Activated T-cell treated with anti-CD3 and anti-CD28 coated beads, Interleukin-2, amount 50 U/mL, for 1 hour (primary cell): ENCODE measurements at places on chromosomes 6 and 20.
A peak's percentile ranks its signal among the peaks of the same experiment; 100 is the strongest.

GRCh38 chr6:161152907-161153662 lies 120.8 kb downstream of the AGPAT4 start:
- peak; percentile 34 for DNase-seq

GRCh38 chr20:50399917-50400704 lies 110.1 kb upstream of the PTPN1 start:
- DNase-seq = no peak

- no peak for DNase-seq
Observed at GRCh38 chr6:46281110-46281509, 110.3 kb upstream of the ENPP5 start.

GRCh38 chr20:37349517-37350491 lies 3.9 kb downstream of the SRC start:
- DNase-seq = no peak

DNA sequence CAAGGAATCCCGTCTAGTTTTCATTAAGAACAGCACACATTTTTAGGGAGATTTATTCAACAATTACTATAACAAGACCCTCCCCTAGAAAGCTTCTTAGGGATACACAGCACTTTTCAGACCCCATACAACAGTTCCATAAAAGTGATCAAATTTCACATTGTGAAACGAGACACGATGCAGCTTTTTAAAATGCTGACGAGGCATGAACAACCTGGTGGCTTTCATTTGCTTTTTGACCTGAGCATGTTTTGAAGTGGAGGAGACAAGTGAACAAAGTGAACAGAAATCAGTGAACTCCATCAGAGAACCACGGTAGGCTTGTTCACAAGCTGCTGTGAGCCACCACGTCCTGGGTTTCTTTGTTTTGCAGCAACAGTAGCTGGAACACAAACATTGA lies 112.2 kb downstream of the PCSK2 start:
- DNase-seq = no peak

DNA sequence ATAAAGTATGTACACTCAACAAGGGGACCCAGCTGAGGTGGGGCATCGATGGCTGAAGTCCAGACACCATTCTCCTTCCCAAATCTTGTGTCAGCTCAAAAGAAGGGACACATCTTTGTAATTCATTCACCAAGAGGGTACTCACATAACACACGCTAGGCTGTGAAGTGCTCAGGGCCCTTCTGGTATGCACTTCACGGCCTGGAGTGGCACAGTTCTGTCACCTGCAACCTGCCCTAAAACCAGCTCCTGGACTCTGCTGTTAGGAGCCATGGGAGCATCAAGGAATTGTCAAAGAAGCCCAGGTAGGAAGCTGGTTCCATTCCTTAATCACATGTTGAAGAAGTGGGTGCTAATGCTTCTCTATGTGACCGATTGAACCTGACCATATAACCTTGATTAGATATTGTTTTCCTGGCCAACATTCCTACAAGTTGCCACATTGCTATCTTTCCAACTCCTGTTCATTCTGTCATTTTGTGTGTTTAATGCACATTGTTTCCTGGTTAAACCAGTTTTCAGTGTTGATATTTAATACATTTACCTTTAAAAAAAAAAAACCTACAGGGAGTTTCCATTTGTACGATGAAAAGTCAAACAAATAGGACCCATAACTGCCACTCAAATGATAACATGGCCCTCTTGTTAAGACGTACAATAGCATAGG lies 127.3 kb downstream of the TNFRSF21 start:
- no peak for DNase-seq

- DNase-seq = no peak
Observed at GRCh38 chr6:38646166-38646878, 6.6 kb upstream of the BTBD9 start.
